Stimulated activated CD8-positive, alpha-beta memory T cell treated with anti-CD3 and anti-CD28 coated beads, Interleukin-4, amount 100 ng/mL, for 1 hour (primary cell): ENCODE measurements at places on chromosomes 7 and 10.

DNA sequence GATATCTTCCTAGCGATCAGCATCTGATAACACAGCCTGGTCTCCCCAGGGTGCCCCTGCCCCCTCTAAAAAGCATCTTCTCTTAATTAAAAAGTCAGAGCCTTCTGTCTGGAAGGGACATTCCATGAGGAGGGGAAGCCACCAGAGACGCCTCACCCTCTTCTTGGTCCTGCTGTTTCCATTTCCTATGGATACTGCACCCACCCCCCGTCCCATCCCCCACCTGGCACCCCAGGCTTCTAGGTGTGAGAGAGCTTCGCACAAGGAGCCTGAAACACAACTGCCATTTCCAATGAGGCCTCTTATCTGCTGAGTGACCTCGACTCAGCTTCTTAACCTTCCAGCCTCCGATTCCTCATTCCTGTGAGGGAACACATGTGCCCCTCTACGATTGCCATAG lies 51.4 kb downstream of the COL13A1 start:
- DNase-seq, result no peak

GRCh38 chr10:97519342-97519741 lies 20.6 kb downstream of the UBTD1 start:
- no peak for DNase-seq

- DNase-seq, result no peak
These were observed 91.1 kb downstream of the BUB3 start for GRCh38 chr10:123245264-123245663.

DNA sequence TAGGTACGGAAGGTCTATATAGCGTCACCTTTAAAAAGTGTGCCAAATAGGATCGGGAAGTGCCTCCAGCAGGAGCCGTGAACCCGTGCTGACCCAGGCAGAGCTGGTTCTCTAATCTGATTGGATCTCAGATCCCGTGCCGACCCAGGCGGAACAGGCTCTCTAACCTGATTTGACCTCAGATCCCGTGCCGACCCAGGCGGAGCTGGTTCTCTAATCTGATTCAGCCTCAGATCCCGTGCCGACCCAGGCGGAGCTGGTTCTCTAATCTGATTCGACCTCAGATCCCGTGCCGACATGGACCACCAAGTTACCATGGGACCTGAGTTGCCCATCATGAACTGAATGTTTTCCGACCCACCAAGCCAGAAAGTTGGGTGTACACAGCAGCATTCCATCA lies 463.9 kb downstream of the PTPRN2 start:
- DNase-seq, result no peak

GRCh38 chr10:122713091-122713885 lies 13.6 kb upstream of the C10orf120 start:
- no peak for DNase-seq

DNA sequence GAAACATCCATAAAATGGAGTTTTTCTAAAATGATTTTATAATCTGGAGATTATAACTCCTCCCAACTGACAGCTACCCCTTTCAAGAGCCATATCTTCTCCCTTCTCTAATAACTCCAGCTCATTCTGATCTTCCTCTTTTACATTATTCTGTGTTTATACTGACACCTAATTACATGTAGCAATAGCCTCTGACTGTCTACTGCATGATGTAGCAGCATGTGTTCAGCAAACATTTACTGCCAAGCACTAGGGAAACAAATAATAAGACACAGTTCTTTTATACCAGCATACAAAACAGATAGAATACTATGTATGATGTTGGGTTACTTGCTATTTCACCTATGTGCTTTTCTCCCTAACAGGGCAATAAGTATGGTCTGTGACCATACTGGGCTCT lies 20.7 kb downstream of the RBM28 start:
- no peak for DNase-seq

GRCh38 chr10:89029785-89030437 lies 39.3 kb downstream of the FAS start:
- DNase-seq, result peak; percentile 40

- DNase-seq, result no peak
These were observed 186.1 kb downstream of the WDR37 start for GRCh38 chr10:1241973-1242935.

GRCh38 chr10:98470850-98471249 lies 24.1 kb upstream of the HPS1 start:
- no peak for DNase-seq

DNA sequence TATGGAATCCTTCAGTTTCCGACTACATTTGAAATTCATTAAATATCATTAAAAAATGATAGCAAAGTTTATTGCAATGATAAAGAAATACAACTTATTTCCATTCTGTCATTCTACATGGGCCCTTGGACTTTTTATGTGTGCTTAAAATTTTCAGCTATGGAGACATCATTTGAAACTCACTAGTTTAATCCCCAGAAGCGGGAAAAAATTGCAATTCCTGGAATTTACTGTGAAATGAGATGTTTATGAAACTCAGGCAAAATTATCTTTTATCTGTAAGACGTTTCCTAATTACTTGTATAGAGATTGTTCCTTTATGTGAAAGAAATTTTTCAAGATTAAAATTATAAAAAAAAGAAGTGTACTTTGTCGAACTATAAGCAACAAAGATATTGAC lies 213.4 kb downstream of the PARD3 start:
- DNase-seq, result no peak

- no peak for DNase-seq
These were observed 19.4 kb downstream of the MKLN1 start for GRCh38 chr7:131346885-131347592.

DNA sequence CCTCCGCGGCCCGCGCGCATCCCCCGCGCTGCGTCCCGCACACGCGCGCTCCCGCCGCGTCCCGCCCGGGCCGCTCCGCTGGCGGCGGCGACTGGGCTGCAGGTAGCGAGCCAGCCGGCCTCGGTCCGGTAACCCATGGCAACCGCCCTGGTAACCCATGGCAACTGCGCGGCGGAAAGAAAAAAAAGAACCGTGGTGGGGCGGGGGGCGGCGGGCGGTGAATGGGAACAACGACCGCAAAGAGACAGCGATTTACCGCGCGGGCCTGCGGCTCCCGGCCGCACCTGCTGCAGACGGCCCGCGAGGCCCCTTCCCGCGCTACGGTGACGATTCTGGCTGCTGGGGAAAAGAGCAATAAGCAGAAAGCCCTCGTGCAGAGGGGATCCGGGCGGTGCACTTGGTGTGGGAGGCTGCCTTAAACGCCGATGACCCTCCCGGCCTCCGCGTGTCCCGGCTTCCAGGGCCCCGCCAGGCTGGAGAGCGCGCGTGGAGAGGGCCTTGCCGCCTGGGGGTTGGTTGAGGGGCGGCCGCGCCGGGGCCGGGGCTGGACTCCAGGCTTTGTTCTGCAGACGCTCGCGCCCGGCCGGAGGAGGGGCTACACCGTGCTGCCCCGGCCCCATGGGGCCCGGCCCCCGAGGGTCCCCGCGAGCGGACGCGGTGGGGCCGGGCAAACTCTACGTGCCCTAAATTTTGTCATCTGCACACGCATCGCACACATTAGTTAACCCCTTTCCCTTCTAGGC lies 84.7 kb downstream of the SNX10 start:
- no peak for DNase-seq

DNA sequence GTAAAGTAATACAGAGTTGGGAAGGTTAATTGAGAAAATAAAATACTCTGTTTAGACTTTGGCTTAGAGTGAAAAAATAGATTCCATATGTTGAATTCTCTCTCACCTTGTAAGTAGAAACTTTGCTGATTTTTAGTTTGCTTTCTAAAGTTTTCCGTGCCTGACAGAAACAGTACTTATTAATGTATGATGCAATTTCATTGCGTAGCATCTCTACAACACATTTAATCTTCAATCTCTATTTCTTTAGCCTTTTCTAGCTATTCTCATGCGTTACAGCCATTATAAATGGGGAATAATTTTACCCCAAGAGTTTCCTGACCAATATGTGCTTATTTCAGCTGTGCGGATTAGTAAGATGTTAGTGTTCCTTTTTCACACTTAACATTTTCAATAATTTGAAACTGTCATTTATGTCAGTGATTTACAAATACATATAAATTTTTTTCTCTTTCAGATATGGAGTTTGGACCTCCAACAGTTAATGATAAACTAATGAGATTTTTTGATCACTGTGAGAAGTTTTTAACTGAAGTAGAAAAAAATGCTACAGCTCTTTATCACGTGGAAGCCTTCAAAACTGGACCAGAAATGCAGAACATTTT lies 3.3 kb downstream of the MINPP1 start:
- DNase-seq, result no peak

DNA sequence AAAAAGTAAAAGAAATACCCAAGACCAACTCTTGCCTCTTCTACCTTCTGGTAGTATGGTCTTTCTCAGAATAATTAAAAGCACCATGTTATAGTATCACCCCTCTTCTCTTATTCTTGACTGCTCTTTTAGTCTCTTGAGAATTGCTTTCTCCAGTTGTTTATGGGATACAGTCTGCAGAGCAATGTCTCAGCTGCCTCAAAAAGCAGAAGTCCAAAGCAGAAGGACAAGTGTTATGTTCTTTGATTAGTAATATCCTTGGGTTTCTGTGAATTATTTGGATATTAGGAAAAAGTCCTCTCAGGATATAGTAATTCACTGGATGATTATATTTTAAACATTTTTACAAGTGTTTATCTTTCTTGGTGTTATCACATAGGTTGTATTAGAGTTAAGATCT lies 7.4 kb downstream of the TAS2R41 start:
- no peak for DNase-seq

DNA sequence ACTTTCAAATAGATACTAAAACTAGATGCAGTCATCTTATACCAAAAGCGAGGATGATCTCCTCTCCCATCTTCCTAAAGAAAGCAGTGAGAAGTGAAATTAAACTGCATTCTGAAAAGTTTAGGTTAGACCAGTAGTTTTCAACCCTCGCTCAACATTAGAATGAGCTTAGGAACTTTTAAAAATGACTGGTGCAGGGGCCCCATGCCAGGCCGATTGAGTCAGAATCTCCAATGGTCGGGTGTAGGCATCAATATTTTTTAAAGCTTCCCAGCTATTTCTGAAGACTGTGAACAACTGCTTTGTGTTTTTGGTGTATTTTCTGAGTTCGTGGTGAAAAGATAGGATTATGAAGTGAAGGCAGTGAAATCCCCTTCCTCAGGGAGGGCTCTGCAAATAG lies 146.0 kb downstream of the VTI1A start:
- no peak for DNase-seq

- no peak for DNase-seq
These were observed 708.7 kb downstream of the SUGCT start for GRCh38 chr7:40843338-40843985.

DNA sequence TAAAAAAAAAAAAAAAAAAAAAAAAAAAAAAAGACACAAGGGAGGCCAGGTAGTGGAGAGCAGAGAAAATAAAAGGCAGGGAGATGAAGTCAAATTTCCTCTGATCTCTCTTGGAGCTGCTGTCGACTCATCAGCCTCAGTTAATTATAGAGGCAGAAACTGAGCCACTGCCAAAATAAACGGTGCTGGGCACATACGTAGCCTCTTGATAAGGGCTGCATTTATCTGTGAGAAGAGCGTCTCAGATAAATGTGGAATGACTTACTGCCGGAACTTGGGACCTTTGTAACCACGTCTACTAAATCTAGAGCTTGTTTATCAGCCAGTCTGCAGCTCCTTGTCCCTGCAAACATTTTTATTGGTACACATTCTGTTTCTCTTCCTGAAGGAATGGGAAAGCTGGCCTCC lies 162.3 kb downstream of the BAMBI start:
- no peak for DNase-seq

DNA sequence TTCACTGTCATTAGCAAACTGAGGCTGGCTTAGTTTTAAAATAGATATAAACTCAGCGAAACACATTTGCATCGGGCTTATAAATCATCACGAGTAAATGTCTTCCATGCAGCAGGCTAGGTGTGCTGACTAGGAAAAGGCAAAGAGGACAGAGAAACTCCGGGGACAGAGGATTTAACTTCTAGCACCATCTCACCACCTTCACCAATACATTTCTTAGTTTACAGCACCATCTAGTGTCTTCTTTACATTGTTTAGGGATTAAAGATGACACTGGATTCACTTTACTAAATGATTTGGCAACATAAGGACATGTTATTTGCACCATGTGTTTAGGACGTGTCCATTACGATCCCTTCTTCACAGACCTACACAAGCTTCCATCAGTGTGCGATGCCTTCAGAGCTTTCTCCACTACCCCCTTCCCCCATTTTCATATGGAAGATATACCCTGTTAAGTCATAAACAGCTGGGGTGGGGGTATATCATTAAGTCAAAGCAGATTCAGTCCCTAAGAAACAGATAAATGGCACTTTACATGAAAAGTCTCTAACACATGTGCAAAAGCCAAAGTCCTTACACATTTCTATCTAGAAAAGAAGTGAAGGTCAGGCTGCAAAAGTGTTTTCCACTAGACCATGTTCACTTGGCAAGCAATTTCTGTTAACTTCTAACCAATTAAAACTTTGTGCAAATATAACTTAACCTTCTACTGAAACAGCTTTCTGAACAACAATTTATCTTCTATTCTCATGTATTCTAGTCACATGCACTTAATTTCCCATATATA lies 103.3 kb downstream of the GRB10 start:
- DNase-seq, result no peak
